ENCODE measurements at places on chromosomes 2 and 18. TPM values are rescaled to one million over a fixed set of nuclear protein-coding genes. Genes with fewer than 3 reads are reported as not detected.
A peak's percentile ranks its signal among the peaks of the same experiment; 100 is the strongest.

CPLX4 gene
- total RNA-seq = not detected

DNA sequence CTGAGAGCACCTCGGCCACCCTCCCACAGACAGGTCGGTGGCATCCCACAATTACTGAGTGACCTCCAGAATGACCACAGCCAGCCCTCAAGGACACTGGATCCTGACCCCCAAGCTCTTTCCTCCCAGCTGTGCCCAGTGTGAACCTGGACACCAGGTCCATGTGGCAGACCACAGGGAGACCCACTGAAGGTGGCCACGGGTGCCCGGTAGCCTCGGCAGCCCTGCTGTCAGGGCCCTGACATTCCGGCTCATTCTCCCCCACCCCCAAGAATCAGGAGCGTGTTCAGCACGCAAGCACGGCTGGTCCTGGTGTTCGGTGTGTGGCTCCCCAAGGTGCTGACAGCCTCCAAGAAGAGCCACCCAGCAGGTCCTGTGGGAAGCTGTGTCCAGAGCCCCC, 32.8 kb downstream of the AQP12A start:
- no peak overlapping the region for H3K4me3 ChIP-seq
- H3K4me1 ChIP-seq = no peaks in the 10 kb centered on the region
- H3K27ac ChIP-seq = no peak overlapping the region
- H3K36me3 ChIP-seq = peaks cover 44% of the 10 kb centered on the region
- DNase-seq = no peak

DNA sequence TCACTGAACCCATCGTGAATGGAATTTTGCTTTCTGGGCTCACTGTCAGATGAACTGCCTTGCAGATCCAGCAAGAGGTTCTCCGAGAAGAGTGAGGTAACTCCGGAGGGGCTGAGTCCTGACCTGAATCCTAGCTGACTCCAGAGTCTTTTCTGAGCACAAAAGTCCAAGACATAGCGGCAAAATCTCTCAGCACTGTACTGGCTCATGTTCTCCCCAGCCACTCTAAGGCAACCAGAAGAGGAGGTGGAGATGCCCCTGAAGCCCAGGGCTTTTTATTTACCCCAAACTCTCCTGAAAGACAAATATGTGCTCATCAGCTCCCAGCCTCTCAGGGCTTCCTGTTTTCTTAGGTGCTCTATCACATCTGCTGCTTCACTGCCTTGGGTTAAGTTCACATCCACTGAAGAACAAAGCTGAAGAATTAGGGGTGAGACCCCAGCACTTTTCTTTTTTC, 221.8 kb downstream of the MREG start:
- peak overlapping the region; percentile 43 for H3K27ac ChIP-seq
- no peak overlapping the region for H3K4me3 ChIP-seq
- no peaks in the 10 kb centered on the region for H3K36me3 ChIP-seq
- no peak for DNase-seq
- no peaks in the 10 kb centered on the region for H3K27me3 ChIP-seq
- H3K4me1 ChIP-seq = peaks cover 57% of the 10 kb centered on the region

- no peak for DNase-seq
- no peak overlapping the region for H3K27ac ChIP-seq
- no peaks in the 10 kb centered on the region for H3K4me1 ChIP-seq
- H3K36me3 ChIP-seq = no peaks in the 10 kb centered on the region
Measured at GRCh38 chr2:198715302-198715835, 742.4 kb downstream of the SATB2 start.

- no peak for DNase-seq
- no peaks in the 10 kb centered on the region for H3K36me3 ChIP-seq
- no peaks in the 10 kb centered on the region for H3K27me3 ChIP-seq
- H3K4me1 ChIP-seq = no peaks in the 10 kb centered on the region
- no peak overlapping the region for H3K27ac ChIP-seq
Measured at GRCh38 chr2:162337868-162338267, 6.1 kb upstream of the GCA start.
